Hematopoietic multipotent progenitor cell (in vitro differentiated cells): ENCODE measurements at places on chromosomes 2 and 18. TPM values are rescaled to one million over a fixed set of nuclear protein-coding genes. Genes with fewer than 3 reads are reported as not detected.

GRCh38 chr2:143968860-143969259 lies 551.1 kb downstream of the ZEB2 start:
- no peak for DNase-seq

- no peak for DNase-seq
Measured at GRCh38 chr2:45945302-45945717, 293.8 kb downstream of the PRKCE start.

DNA sequence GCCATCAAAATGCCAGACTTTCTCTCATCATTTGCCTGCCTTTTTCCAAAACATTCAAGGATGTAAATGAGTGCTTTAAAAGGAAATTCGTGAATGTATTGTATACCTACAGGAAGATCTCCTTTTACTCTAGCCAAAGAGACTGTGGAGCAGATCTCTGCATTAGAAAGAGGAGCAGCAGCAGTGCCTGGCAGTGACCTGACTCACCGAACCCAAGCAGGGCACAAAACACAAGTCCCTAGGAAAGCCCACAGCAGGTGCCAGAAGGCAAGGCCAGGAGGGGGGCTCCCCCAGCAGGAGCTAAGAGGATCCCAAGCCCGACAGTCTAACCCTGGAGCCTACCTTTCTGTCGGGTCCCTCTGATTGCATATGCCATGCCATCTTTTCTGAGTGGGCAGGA lies 47.9 kb downstream of the L3MBTL4 start:
- no peak for DNase-seq

DNA sequence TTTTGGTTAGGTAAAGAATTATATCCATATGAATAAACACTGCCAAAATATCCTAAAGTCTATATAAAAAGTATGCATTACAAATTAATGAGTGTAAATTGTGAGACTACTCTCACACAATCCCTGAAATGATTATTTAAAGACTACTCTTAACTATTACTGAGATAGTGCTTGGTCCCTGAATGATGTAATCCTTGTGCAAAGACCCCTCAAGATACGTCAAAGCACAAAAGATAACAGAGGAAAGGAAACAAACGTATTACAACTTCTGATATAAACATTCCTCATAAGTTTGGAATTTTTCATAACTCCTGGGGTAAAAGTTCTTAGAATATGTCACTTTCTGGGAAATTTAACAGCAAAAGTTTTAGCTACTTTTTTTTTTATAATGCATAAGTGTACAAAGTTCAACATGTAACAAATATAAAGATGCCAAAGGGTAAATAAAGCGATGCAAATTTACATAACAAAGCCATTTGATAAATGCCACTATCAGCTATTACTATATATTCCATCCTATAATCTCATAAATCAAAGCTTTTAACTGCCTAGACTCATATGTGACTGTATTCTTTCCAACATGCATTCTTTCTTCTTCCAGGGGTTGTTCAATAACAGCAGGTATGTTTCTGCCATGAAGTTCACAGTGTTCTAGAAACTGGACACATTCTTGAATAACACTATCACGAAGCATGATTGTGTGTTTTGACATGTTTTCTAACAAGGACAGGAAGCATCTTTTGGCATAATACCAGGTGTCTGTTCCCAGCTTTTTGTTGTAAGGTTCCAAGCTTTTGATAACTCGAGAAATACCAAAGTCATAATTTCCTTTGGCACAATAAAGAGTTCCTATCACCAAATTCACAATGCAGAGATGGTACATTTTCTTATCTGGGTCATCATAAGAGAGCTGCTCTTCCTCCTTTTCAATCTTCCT lies 158.0 kb downstream of the AGPS start:
- DNase-seq, result no peak

GRCh38 chr2:126642031-126642430 lies 13.9 kb upstream of the GYPC start:
- DNase-seq, result no peak

- DNase-seq, result no peak
Measured at GRCh38 chr2:173048897-173049661, 26.6 kb upstream of the MAP3K20 start.

- DNase-seq, result no peak
Measured at GRCh38 chr2:149090706-149091105, 52.2 kb downstream of the LYPD6B start.

GRCh38 chr2:29520001-29520400 lies 401.4 kb downstream of the ALK start:
- no peak for DNase-seq

DNA sequence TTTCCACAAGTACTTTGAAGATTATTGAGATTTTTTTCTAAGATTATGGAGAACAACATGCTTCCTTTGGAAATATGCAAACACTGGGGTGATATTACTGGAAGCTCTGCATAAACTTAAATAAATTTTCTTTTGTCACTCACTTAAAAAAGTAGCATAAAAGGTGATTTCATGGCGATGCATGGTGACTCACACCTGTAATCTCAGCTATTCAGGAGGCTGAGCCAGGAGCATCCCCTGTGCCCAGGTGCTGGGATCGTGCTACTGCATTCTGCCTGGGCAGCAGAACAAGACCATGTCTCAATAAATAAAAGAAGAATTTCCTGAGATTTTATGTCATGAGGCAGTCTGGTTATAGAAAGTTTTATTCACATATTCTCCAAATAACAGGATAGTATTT lies 679.1 kb upstream of the CDH2 start:
- no peak for DNase-seq

DNA sequence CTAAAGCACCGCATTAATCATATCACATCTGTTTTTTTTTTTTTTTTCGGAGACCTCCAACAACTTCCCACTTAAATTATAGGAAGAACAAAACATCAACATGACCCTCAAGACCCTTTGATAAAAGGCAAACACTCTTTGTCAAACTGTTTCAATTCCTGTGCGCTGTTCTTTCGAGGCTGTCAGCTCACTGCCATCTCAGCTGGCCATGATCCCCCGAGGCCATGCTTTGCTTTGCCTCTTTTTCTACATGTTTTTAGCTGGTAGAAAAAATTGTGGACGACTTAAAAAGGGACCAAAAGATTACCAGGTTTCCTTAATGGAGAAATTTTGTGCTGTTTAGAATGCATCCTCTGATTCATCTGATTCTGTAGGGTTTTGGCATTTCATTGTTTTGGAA lies 138.2 kb downstream of the DPP10 start:
- DNase-seq, result no peak

DNA sequence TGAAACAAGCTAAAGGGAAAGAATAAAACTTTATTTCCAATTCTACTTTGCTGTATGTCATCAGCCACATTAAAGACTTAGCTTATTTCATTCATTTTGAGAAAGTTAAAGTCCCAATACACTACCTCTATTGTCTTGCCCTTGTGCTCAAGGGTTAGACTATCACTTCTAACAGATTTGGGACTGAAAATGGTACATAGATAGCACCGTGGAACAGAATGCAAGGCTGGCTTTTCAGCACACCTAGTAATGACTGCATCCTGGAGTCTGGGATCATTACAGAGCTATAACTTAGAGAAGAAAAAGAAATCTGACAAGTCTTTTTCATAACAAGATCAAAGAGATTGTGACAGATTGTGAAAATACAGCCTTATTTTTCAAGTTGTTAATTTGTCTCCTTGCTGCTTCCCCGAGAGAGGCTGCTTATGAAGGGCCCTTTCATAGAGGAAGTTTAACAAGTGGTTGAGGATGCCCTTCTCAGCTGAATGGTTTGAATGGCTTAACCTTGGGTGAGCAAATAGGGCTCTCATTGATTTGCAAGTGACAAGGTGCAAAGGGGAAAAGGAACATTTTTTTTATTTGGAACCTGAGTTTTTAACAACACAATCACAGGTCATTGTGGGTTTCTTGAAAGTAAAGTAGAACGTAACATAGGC lies 371.8 kb downstream of the EPHA4 start:
- no peak for DNase-seq

DNA sequence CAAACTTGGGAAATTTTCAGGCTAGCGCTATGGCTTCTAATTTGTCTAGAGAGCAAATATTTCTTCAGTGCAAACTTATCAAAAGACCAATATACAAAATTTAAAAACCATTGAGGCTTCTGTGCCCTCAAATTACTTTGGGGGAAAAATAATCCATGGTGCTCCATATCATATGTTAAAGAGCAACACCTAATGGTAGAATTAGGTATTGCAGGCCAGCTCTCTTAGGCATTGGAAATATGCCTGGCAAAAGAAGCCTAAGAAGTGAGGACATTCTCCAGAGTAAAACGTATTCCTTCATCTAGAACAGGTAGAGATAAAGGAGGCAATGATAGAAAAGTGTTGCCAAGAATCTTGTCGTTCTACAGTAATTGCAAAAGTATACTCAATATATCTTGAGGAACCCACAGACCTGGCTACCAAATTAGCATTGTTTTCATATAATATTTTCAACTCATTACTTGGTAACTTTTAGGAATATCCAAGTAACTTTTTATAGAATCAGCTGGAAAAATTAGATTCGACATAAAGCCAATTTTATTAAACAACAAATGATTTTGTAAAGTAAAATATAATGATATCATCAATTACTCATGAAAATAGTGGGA lies 401.1 kb downstream of the BCL11A start:
- DNase-seq, result peak; percentile 65

DNA sequence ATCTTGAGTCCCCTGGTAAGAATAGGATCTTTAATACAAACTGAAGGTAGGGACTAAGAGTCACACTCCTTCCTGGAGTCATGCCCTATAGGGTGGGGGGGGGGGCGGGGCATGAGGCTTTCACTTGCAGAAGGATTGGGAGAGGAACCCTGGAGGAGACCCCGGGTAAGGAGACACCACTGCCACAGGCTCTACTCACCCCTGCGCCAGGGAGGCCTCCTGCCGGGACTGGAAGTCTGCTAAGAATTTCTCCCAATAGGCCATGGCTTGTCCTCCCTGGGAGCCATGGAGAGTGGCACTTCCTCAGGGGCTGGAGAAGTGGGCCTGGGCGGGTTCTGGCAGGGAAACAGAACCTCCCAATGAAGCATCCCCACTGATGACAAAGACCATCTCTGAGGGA lies 645.3 kb upstream of the RAB6C start:
- no peak for DNase-seq

DNA sequence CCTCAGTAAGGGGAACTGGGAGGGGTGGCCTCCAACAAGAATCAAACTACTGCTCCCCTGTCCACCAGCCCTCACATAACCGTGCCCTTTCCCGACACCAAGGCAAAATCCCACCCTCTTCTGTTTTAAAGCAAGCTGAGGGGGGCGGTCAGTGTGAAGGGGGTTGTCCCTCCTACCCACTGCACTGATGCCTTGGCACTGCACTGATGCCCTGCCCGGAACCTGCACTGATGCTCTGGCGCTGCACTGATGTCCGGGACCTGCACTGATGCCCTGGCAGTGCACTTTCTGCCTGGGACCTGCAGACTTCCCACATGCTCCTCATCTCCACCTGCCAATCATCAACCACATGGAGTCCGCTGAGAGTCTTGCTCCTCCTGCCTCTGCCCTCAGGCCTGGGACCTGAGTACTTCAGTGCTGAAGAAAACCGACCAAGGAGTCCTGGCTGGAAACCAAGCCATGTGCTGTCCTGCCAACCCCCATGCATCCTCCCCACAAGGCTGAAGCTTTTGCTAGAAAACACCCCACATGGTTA lies 179.5 kb downstream of the SMAD2 start:
- no peak for DNase-seq

- DNase-seq, result no peak
Measured at GRCh38 chr2:230868161-230868946, 3.6 kb downstream of the ITM2C start.

- DNase-seq, result no peak
Measured at GRCh38 chr2:37686792-37687526, 15.5 kb upstream of the CDC42EP3 start.

GRCh38 chr18:63070767-63071502 lies 248.6 kb downstream of the BCL2 start:
- no peak for DNase-seq

DNA sequence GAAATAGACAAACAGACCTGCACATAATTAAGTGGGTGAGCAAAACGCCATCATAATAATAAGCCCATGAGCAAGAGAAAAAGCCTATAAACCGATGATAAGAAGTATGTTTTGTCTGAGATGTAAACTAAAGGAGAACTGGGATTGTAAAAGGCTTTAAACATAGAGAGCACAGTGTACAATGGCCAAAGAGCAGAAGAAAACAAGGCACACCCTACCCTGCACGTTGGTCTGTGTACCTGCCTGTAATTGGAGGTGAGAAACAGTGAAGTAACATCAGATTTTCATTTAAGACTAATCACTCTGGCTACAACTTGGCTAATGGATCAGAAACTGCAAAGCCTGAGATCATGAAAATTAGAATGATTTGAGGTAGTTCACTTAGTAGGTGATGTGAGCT lies 1094.7 kb upstream of the GYPC start:
- no peak for DNase-seq

Gene IL37
- not detected for total RNA-seq

Gene SYT4
- under 0.01 TPM for total RNA-seq

Gene PLCL1
- total RNA-seq, result 0.27 TPM

Gene B3GNT7
- 2.7 TPM for total RNA-seq

Gene LHCGR
- total RNA-seq, result not detected

Gene SAP130
- 19.1 TPM for total RNA-seq

Gene GALR1
- under 0.01 TPM for total RNA-seq

Gene ASNSD1
- 15.1 TPM for total RNA-seq
